Stimulated activated CD8-positive, alpha-beta memory T cell treated with anti-CD3 and anti-CD28 coated beads, Interleukin-2, amount 100 ng/mL, for 1 hour (primary cell): ENCODE measurements at places on chromosomes 3 and 15.

DNA sequence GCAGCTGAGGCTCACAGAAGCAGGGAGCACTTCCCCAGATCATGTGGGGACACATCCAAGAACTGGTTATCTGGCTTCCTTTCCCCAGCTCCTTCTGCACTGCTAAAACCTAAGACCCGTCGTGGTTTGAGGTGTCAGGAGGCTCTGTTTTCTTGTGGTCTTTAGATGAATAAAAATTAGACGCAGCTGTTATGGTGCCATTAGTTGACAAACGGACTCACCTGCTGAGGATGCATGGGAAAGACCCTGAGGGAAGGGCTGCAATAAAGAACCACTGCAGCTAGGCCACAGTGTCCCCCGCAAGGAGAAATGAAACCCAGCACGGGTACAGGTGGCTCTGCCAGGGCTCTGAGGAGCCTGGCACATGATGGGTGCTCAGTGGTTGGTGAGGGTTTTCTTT lies 99.4 kb downstream of the IQSEC1 start:
- no peak for DNase-seq

DNA sequence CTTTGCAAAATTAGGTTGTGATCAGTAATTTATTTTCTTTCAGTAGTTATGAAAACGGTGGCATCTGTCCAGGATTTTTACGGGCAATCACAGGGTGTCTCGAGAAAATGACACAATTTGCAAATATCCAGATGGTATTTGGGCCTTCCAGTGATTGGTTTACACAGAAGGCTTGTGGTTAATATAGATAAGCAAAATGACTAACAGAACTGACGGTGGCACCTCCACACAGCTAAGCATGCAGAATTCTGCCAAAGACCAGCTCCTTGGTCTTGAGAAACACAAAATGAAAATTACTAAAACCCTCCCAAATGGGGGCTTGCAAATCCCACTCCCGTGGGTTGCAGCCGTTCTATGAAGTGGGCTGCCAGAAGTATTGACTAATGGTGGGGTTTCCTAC lies 5.5 kb downstream of the ARHGEF3 start:
- DNase-seq: no peak

- DNase-seq: no peak
Measured at GRCh38 chr15:89379818-89380217, 45.2 kb upstream of the POLG start.

GRCh38 chr15:64634027-64634426 lies 141.4 kb downstream of the RBPMS2 start:
- no peak for DNase-seq

DNA sequence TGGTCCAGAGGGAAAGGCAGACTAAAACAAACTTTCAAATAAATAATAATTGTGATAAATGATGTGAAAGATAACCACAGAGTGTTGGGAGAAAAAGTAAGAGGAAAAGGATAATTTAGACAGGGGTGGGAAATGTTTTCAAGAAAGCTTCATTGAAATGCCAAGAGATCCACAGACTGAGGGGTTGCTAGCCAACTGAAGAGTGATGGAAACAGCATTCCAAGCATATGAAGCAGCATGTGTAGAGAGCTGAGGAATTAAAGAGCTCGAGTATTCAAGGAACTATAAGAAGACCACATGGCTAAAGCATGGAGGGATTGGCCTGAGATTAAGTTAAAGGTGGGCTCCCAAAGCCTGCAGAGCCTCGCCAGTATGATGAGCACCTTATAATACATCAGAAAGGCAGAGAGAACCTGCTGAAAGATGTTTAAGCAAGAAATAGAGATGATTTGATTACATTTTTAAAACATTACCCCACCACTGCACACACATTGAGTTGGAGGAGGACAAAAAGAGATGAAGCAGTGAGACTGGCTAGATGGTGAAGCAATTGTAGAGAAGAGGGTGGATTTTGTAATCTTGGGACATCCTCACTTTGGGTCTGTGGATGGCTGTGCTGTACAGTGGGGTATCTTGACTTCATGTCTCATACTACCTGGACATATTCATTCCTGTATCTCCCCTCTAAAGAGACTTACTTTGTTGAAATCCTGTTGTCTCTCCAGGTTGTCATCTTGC lies 100.8 kb downstream of the STAC start:
- DNase-seq: no peak
